NCI-H1092 treated with DMSO at 0.1 percent for 48 hours (cell line): ENCODE measurements at places on chromosomes 3 and 15.

- DNase-seq, result no peak
These were observed 20.4 kb downstream of the PLD1 start for GRCh38 chr3:171789759-171790505.

GRCh38 chr3:98032904-98033303 lies 2.2 kb downstream of the GABRR3 start:
- no peak for DNase-seq

DNA sequence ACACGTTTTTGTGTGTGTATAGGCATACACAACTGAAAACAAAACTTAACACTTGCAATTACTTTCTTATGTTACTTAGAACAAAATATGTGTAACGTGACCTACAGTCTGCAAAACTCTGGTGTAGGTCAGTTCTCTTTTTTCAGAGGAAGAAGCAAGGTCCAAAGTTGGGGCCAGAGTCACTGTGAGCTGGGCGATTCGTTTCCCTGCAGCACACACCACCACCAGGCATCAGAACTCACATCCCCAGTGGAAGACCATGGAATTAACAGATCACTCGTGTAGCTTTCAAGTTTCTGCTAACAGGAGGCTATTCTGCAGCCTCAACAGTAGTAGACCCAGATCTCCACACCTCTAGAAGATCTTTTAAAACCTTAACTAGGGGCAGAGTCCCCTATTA lies 25.8 kb downstream of the ANP32A start:
- no peak for DNase-seq

DNA sequence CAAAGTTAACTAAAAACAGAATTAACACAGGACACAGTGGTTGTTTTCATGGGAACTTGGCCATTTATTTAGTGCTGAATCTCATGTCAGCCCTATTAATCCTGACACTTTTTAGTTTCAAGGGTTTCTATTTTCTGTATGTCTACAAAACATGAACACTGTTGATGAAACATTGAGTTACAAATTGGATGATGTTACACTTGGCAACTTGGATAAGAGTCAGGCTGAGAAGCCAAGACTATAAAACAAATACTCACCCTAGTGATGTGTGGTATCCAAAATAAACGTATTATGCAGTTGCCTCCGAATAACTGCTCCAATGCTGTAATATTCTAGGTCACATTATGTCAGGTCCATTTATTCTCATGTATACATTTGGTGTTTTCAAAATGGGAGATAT lies 349.6 kb downstream of the ZIC1 start:
- no peak for DNase-seq

DNA sequence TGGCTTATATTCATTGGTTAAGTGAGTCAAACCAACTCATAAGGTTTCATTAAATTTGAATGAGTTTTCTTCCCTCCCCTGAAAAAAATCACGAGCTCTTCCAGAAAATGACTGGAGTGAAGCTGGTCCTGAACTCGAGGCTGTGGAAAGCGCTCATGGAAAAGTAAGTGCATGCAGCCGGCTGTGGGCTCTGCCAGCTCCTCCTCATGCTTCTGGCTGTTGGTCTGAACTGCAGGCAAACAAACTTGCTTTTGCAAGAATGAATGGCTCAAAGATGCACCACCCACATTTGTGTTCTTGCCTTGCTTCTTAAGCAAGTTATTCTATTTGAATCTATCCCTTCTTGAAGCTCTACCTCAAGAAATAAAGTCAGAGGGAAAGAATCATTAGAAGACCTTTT lies 6.2 kb downstream of the ETV5 start:
- DNase-seq, result no peak
